ENCODE measurements at places on chromosomes 1 and 21.

DNA sequence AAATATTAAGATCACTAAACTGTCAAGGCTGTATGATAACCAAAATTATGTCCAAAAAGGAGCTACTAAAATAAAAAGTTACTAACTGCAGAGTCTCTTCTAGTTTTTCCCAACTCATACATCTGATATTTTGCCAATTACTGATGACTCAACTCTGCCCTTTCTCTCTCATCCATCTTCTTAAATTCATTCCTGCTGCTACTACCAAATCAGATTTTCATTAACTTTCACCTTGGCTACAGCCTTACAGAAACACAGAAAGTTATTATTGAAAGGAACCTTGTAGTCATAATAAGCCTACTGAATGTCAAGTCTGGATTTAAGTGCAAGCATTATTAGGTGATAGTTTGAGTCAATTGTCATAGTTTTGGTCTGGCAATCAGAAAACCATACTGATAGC, 273.1 kb downstream of the DPYD start:
- no peak for DNase-seq

GRCh38 chr1:30783256-30783915, 25.8 kb upstream of the LAPTM5 start:
- no peak for DNase-seq

DNA sequence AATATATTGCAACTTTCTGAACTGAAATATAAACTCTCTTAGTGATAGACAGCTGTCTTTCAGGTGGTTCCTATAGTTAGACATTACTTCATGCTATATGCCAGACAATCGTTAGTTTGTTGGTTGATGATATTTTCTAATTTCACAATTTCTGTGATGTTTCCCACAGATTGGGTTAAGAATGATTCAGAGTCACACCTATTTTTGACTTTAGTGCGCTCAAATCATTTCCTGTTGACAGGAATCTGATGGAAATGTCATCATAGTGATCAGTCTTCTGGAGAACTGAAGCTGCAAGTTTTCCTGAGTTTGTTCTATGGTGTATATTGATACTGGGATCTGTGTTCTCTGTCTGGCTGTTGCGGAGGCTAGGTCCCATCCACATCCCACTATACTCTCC, 119.7 kb downstream of the C1orf21 start:
- no peak for DNase-seq

DNA sequence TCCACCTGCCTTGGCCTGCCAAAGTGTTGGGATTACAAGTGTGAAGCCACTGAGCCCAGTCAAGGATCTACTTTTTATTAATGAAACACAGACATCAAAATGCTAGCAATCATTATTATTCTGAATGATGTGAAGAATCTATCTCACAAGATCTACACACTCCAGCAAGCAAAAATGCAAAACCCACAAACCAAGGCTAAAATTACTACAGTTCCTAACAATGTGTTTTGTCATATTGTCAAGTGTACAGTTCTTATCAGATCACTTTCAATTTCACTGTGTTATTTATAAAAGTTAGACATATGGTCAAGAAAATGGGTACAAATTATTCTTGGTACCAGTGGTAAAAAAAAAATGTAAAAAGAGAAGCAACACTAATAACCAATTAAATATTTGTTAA, 61.3 kb upstream of the SDC3 start:
- DNase-seq, result no peak

DNA sequence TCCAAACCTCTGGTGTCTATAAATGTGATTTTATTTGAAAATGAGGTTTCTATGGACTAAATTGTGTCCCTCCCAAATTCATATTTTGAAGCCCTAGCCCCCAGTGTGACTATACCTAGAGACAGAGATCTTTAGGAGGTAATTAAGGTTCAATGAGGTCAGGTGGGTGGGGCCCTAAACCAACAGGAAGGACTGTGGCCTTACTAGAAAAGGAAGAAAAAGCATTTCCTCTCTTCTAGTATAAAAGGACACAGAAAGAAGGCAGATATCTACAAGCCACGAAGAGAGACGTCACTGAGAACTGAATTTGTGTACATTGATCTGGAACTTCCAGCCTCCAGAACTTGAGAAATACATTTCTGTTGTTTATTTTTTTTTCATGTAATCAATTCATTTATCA, 123.1 kb upstream of the RUNX1 start:
- DNase-seq, result no peak

GRCh38 chr1:84401156-84401555, 2.9 kb downstream of the DNASE2B start:
- DNase-seq, result no peak

GRCh38 chr1:203450001-203450400, 25.6 kb upstream of the PRELP start:
- no peak for DNase-seq

DNA sequence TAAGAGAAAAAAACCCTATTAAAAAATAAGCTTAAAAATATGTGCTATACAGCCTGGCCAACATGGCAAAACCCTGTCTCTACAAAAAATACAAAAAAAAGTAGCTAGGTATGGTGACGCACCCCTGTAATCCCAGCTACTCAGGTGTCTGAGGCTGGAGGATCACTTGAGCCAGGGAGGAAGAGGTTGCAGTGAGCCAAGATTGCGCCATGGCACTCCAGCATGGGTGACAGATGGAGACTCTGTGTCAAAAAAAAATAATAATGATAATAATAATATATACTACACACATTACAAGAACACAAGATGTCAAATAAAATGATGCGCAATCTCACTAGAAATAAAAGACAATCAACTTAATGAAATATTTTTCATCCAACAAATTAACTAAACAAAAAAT, 22.9 kb downstream of the NRDC start:
- DNase-seq, result no peak

DNA sequence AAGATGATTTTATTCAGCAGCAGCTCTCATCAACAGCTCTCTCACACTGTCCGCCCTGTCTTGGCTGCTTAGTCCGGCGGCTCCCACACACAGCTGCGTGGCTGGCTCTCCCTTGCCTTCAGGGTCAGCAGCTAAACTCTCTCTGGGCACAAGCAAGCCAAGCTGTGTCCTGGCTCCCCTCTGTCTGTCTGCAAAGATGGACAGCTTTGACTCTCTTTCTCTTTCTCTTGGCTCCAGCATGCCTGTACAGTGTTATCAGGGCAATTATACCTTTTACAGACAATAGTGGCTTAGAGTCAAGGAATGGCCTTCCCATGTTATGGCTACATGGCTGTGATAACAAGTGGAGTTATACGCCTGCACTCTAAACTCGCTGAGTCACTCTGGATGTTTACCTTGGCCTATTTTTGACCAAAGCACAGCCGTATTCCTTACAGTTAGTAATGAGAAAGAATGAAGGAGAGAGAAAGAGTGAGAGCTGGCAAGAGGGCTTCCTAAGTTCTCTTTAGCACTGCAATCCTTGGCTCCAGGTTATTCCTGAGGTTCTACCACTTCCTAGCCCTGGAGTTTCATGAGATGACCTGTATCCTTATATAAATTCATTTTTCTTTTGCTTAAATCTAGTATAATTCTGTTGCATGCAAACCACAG, 59.9 kb upstream of the ZSWIM5 start:
- DNase-seq, result no peak

DNA sequence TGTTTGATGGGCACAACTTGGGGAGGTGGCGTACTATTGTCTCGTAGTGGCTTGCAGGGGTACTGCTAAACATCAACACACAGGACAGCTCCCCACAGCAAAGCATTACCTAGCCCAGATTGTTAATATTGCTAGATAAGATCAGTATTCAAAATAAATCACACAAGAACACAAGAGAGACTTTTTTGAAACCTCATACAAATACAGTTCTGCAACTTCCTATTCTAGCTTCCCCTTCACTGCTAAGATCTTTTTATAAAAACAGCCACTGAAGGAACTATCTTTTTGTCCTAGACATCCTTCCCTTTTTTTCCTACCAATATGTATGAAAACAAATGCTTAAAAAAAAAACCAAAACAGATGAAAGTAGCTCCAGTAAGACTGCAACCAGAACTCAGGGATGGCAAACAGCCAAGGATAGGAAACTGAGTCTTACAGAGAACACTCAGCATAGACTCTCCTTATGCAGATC, 137.8 kb upstream of the KRTAP19-8 start:
- DNase-seq, result no peak

GRCh38 chr1:88990426-88990825, 2.0 kb downstream of the KYAT3 start:
- DNase-seq, result no peak

- no peak for DNase-seq
Measured at GRCh38 chr1:169451218-169451824, 24.0 kb upstream of the CCDC181 start.

DNA sequence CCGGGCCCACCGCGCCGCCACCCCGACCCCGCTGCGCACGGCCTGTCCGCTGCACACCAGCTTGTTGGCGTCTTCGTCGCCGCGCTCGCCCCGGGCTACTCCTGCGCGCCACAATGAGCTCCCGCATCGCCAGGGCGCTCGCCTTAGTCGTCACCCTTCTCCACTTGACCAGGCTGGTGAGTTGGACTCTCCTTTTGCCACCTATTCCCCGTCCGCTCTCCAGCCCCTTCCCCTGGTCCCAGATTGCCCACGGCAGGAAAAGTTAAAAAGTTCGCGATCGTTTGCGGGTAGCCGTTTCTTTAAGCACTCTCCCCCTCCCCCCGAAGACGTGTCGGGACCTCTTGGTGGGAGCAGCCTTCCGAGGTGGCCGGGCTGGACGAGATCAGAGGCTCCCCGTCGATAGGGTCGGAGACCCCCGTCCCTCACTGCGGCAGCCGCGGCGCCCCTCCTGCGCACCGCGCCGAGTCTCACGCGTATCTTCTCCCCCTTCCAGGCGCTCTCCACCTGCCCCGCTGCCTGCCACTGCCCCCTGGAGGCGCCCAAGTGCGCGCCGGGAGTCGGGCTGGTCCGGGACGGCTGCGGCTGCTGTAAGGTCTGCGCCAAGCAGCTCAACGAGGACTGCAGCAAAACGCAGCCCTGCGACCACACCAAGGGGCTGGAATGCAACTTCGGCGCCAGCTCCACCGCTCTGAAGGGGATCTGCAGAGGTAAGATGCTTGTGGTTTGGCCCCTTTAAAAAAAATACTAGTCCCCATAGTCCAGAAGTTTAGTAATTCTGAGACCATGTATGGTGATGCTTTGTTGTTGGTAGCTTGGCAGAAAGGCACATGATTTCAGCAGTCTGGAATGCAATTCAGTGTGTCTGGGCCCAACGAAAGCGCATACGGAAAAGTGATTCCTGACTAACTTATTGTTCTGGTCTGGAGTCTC, 576 bp downstream of the CCN1 start:
- DNase-seq, result no peak

DNA sequence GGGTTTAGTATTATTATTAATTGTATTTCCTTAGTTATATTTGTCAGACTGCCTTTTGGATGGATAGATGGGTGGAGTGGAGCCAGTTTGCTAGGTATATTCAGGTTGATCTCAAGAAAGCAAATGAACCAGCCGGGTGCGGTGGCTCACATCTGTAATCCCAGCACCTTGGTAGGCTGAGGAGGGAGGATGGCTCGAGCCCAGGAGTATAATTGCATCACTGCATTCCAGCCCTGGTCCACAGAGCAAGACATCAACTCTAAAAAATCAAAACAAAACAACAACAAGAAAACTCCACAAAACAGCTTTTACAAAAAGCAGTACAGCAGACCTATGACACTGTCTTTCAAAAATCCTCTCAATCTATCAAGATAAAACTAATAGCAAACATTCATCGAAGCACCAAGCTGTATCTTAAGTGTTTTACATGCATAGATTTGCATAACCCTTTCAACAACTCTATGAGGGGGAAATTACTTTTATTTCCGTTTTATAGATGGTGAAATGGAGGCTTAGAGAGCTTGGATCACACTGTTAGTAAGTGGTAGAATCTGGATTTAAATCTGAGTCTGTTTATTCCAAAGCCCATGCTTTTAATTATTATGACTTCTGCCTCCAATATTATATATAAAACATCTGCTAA, 25.5 kb downstream of the KMO start:
- DNase-seq, result no peak

DNA sequence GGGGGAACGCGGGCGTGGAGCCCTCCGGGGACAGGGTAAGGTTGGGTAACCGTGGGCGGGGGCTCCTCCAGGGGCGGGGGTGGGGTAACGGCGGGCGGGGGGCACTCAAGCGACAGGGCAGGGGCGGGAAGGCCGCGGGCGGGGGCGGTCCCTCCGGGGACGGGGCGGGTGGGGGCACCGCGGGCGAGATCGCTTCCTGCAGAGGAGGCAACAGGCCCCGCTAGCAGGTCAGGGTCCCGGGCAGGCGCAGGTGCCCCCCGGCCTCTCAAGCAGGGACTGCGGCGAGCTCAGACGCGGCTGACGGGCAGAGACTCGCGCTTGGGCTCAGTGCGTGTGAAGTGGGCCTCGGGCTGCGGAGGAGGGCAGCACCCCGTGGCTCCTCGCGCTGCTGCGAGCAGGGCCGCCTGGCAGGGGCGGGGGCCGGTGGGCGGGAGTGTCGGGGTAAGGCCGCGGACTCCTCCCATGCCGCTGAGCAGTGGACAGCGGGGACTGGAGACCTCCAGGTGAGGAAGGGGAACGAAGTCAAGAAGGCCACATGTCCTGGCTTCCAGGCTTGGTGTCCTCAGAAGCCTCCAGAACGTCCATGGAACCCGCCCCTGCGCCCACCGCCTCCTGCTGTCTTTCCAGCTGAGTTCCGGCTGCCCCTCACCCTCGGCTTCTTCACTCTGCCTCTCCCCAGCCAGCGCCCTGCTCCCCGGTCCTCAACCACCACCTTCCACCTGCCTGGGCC, 627 bp upstream of the GNB1 start:
- DNase-seq, result no peak

- peak; percentile 40 for DNase-seq
Measured at GRCh38 chr1:29812408-29813135, 576.2 kb downstream of the PTPRU start.

GRCh38 chr1:230278376-230278775, 147.8 kb downstream of the PGBD5 start:
- DNase-seq, result no peak

DNA sequence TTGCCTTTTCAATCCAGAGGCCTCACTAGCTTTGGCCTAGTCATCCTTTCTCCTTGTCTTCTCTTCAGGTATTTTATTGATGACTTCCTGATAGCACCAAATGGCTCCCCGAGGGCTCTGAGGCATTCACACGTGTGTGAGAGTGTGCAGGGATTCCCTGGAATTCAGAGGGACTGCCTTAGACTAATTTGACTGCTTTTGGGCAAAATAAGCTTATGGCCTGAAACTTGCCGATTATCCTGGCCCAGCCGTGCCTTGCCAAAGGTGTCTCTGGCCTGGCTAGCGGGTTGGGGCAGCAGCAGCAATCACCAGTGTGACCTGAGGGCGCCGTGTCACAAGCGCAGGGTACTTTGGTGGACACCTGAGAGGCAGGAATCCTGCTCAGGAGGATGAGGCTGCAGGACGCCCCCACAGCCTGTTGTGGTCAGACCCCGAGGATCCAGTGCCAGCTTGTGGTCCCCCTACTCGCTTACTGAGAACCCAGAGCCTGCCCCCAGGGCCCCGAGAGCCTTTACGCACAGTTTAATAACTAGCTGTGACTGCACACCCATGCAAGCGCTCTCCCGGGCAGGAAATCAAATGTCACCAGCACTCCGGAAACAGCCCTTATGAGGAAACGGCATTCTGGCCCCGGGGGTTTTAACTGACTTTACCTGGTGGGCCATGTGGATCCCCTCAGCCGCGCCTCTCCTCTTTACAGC, 62.8 kb upstream of the PDE9A start:
- no peak for DNase-seq

All from NCI-H187 treated with DMSO at 0.1 percent for 48 hours (cell line).